ENCODE measurements at places on chromosomes 11 and 22. TPM values are rescaled to one million over a fixed set of nuclear protein-coding genes. Genes with fewer than 3 reads are reported as not detected.
A peak's percentile ranks its signal among the peaks of the same experiment; 100 is the strongest.

- peaks cover 3% of the 10 kb centered on the region for H3K36me3 ChIP-seq
- peaks cover 7% of the 10 kb centered on the region for H3K4me1 ChIP-seq
- peak overlapping the region; percentile 67 for H3K4me3 ChIP-seq
- H3K27me3 ChIP-seq, result no peaks in the 10 kb centered on the region
- no peak for DNase-seq
Observed at GRCh38 chr22:37843741-37844089, 419 bp downstream of the ANKRD54 start.

GRCh38 chr11:118820412-118821357, 29.7 kb upstream of the DDX6 start:
- DNase-seq, result no peak
- H3K4me1 ChIP-seq, result peaks cover 9% of the 10 kb centered on the region
- H3K4me3 ChIP-seq, result no peak overlapping the region
- H3K36me3 ChIP-seq, result no peaks in the 10 kb centered on the region
- H3K27ac ChIP-seq, result peak overlapping the region; percentile 20
- no peaks in the 10 kb centered on the region for H3K27me3 ChIP-seq

DNA sequence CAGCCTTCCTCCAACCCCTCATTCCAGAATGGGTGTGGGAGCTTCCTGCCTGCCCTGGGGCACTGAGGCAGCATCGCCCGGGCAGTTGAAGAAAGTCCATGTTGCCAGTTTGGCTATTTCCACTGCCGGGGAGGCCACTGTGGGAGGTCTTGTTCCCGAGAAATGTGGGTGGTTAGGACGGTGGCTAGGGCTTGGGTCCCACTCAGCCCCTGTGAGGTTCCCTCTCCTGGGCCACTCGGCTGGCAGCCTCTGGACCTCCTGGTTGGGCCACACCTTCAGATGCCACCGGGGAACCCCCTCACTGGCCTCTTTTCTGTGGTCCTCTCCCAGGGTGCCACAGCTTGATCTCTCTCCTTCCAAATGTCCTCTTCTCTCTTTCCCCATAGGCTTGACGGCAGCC, 5.1 kb upstream of the PPP6R3 start:
- H3K36me3 ChIP-seq, result no peaks in the 10 kb centered on the region
- H3K27me3 ChIP-seq, result no peaks in the 10 kb centered on the region
- no peak overlapping the region for H3K4me3 ChIP-seq
- H3K27ac ChIP-seq, result no peak overlapping the region

GRCh38 chr22:47013861-47014635, 251.6 kb downstream of the TBC1D22A start:
- no peak overlapping the region for H3K27ac ChIP-seq
- no peak overlapping the region for H3K4me3 ChIP-seq
- H3K27me3 ChIP-seq, result no peaks in the 10 kb centered on the region
- no peaks in the 10 kb centered on the region for H3K4me1 ChIP-seq
- DNase-seq, result no peak
- H3K36me3 ChIP-seq, result no peaks in the 10 kb centered on the region

The OR6T1 gene
- total RNA-seq, result not detected

The DDX25 gene
- total RNA-seq, result 7.5 TPM

DNA sequence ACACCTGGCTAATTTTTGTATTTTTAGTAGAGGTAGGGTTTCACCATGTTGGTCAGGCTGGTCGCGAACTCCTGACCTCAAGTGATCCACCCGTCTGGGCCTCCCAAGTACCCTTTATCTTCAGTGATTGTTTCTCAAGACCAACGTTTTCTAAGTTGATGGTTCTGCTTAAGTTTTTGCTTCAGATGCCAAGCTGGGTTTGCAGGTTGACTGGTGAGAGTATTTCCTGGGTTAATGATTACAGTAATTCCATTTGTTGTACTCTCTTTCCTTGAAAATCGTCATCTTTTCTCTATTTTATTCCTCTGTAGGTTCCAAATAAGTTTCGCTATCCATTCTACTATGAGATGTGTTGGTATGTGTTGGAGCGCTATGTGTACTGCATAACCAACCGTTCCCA, 38.5 kb upstream of the GRK2 start:
- H3K27me3 ChIP-seq, result no peaks in the 10 kb centered on the region
- no peaks in the 10 kb centered on the region for H3K4me1 ChIP-seq
- H3K4me3 ChIP-seq, result no peak overlapping the region
- H3K36me3 ChIP-seq, result peaks cover 51% of the 10 kb centered on the region
- no peak for DNase-seq

GRCh38 chr11:2376751-2377451, at the start of gene CD81:
Gene CD81 (plus strand): TSS chr11:2377310. CDS start chr11:2377550, 240 bp downstream.
- peak; percentile 53 for DNase-seq
- H3K27ac ChIP-seq, result peak within 1 kb of the TSS; percentile 69
- H3K36me3 ChIP-seq, result no peaks in the 10 kb centered on the region
- H3K4me3 ChIP-seq, result peak within 1 kb of the TSS; percentile 100
- peaks cover 16% of the 10 kb centered on the region for H3K4me1 ChIP-seq

DNA sequence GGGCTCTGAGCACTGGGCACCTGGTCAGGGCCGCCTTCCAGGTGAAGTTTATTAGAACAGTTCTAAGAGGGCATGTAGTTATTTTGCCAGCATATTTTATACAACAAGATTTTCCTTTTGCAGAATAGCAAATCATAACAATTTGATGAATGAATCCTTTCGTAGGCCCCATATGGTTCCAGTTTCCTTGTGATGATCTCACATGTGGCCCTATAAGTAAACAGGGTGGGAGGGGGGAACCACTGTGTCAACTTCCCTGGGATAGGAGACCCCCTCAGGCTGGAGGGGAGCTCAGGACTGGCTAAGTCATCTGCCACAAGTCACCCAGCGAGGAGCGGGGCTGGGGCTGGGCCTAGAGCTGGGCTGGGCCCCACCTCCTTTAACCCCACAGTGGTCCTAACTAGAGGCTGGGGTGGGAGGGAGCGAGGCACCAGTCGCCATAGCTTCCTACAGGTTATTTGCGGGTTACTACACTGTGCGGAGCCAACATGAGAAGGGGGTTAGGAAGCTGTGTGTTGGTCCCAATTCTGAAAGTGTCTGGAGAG, 4.2 kb downstream of the FBLN1 start:
- H3K27ac ChIP-seq, result no peak overlapping the region
- no peak for DNase-seq
- H3K27me3 ChIP-seq, result no peaks in the 10 kb centered on the region
- peaks cover 30% of the 10 kb centered on the region for H3K4me1 ChIP-seq
- H3K4me3 ChIP-seq, result no peak overlapping the region
- H3K36me3 ChIP-seq, result no peaks in the 10 kb centered on the region

The RNH1 gene
- 149 TPM for total RNA-seq

The CHRNA10 gene
- 1.4 TPM for total RNA-seq

The PRG3 gene
- not detected for total RNA-seq
